ENCODE measurements at places on chromosomes 3 and 15. TPM values are rescaled to one million over a fixed set of nuclear protein-coding genes. Genes with fewer than 3 reads are reported as not detected.

GRCh38 chr3:110576960-110577359 is 494.7 kb upstream of the NECTIN3 start:
- no peak for DNase-seq

GRCh38 chr15:75721480-75721922 is 8.9 kb upstream of the CSPG4 start:
- no peak for DNase-seq

DNA sequence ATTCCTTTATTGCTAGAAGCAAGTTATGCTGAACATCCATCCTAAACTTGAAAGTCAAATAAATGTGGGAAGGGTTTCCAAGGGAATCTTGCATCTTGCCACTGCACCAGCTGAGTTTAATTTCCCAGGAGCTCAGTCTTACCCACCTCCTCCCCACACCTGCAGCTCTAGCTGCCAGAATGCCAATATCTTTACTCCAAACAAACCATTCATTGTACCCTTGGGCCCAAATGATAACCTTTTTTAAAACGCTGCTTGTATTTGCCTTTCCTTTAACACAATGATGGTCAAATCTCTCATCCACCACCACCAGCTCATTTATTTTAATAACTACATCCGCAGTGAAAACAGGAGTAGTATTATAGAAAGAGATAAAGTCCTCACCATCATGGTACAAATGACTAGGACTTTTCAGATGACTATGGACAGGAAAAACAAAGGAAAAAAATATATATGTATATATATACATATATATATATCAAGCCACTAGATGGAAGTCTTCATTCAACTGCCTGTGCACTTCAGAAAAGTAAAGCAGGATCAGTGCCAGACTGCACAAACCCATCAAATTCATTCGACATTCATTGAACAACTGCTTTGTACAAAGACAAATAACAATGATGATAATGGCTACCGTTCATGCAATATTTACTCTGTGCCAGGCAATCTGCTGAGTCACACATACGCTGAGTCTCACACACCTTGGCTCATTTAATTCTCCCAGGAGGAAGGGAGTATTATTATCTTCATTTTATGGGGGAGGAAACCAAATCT is 44.0 kb downstream of the BFSP2 start:
- no peak for DNase-seq

DNA sequence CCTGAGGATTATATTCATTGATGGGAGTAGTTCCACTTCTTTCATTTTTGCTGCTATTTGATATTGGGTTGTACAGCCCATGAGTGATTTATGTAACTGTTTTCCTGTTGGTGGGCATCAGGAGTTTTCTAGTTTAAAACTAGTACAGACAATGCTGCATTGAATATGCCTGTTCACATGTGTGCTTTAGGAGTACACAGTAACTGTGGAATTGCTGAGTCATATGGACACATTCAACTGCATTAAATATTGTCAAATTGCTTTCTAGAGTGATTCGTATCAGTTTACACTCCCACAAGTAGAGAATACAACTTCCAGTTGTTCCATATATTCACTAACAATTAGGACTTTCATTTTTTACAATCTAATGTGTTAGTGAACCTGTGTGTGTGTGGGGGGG is 59.8 kb upstream of the THSD4 start:
- no peak for DNase-seq

- no peak for DNase-seq
These were observed 41.9 kb upstream of the SLC6A1 start for GRCh38 chr3:10950476-10951294.

DNA sequence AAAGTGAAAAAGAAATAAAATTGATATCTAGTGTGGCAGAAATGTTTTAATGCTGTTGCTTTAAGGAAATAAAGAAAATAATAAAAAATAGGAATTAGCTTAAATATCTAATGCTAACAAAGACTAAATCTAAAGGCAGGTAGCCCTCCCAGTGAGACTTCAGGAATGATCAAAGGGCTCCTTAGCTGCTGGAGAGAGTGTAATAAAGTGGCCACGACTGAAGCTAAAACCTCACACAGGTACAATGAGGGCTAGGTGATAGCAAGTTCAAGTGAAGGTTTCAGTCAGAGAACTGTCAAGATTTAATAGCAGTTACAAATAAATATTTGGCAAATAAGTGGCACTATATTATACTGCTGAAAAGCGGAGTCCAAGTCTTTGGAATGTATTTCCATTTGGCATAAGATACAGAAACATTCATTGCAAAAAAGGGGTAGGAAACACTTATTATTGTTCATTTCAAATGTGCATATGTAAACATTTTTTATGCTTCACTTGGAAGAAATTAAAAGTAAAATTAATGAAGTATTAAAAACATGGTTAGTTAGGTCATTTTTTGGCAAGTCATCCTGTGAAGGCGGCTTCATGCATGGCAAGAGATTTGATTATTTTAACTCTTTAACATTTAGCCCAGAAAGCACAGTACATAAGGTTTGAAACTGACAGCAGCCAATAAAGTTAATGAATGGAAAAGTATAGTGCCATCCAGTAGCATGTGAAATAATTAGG is 168.2 kb downstream of the ECT2 start:
- no peak for DNase-seq

DNA sequence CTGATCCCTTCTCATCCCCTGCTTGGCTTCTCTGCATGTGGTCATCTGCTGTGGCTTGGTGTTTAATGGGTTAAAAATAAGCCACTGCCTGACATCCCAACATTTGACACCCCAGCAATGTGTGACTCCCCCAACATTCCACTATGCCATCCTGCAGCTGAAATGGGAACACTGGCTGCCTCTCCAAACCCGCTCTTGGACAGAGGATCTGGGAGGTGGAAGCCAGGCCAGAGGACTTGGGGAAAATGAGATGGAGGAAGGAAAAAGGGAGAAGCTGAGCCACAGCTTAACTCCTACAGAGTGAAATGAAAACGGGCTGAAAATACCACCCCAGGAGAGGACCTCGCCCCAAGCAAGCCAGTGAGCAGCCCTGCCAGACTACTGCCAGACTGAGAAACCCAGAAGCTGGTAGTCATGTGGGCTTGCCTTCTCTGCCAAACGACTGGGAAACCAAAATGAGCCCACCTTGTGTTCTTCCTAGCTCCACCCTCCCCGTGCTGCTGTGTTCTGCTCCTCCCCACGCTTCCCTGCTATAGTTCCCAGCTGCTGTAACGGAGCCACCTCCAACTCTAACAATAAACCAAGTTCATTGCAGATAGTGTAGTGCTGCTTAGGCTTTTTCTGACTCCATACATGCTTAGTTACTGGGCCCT is 13.7 kb downstream of the MAP1A start:
- no peak for DNase-seq

DNA sequence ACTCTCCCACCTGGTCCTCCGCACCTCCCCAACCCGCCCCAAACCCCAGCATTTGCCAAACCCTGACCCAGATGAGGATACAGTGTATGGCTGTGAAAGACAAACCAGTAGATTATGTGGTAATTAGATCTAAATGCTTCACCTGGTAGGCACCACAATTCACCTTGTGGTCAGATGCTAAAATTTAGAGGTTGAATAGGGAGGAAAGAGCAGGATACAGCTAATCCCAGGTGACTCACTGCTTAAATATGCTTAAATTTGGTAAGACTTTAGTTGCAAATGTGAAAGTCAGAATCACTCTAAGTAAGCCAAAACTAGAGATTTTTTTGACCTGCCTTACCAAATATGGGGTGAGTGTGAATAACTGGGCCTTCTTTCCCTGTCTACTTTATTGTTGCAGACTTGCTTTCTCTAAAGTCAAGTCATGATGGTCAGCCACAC is 105.5 kb downstream of the MME start:
- no peak for DNase-seq

DNA sequence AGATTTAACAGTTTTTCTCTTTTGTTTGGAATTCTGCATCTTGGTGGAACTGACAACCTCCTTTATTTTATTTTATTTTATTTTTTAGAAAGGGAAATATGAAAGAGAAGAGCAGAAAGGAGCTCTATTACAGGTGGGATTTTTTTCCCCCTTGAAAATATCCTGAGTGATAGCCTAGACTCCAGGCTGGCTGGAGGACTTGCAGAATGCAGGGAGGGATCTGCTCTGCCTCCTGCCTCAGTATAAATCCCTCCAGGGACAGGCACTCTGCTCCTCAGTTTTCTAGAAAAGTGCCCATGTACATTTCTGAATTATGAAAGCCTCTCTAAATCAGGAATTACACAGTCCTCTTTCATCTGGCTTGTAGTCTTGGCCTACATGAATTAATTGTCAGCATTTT is 173.7 kb downstream of the TMEM108 start:
- no peak for DNase-seq

DNA sequence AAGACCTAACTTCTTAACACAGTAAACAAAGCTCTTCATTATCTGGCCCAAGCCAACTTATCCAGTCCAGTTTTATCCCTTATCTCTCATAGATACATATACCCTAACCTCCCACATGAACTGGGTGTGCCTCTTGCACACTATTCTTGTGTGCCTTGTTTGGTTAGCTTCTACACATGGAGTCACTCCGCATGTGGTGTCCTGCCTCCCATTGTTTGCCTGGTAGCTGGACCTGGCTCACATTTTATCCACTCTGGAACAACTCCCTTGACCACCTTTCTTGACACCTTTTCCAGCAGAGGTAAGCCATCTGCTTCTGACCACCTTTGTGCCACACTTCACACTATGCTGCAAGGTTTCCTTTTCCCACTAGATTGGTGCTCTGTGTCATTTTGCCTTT is 15.2 kb downstream of the TIPARP start:
- no peak for DNase-seq

DNA sequence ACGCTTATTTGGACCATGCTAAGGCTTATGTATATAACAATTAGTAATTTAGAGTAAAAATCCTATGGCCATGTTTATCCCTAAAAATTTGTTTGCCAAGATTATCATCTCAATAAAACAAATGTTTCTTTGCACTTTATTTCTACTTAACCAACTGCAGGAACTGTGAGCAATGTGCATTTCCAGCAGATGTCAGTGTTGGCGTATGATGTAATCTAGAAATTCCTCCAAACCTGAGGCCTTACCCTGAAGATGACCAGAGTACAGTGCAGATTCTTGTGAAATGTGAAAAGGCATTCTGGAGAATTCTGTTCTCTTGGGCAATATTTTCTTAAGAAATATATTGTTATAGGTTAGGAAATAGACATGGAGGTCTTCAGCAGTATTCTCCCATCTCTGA is 205.9 kb downstream of the MBNL1 start:
- no peak for DNase-seq

- no peak for DNase-seq
These were observed 61.9 kb downstream of the CRYBG3 start for GRCh38 chr3:97883736-97884135.

- DNase-seq: no peak
These were observed 43.9 kb upstream of the TMEM158 start for GRCh38 chr3:45269952-45270351.

Gene A4GNT
- total RNA-seq: not detected

GRCh38 chr3:50539356-50540286 is 27.9 kb downstream of the C3orf18 start:
- no peak for DNase-seq

DNA sequence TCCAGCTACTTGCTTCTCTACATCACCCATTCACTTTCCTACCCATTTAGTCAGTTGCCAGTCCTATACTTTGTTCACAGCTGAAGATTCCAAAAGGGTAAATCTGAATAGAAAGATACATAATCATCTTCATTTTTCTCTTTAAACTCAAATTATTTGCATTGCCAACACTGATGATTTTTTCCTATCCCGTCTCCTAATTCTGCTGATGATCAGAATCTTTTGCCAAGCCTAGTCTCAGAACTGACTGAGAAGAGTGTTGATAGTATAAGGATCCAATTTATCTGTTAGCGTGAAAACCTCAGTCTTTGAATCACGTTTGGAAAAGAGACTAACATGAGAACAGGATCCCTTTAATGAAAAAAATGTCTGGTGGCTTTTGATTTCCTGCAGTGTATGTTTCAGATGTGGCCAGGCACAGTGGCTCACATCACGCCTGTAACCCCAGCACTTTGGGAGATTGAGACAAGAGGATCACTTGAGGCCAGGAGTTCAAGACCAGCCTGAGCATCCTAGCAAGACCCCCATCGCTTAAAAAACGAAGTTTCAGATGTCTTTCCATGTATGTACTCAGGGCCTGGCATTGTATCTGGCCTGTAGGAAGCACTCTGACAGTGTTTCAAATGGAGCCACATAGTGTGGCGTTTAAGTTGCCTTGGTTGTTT is 169.4 kb downstream of the KLHL25 start:
- DNase-seq: no peak

DNA sequence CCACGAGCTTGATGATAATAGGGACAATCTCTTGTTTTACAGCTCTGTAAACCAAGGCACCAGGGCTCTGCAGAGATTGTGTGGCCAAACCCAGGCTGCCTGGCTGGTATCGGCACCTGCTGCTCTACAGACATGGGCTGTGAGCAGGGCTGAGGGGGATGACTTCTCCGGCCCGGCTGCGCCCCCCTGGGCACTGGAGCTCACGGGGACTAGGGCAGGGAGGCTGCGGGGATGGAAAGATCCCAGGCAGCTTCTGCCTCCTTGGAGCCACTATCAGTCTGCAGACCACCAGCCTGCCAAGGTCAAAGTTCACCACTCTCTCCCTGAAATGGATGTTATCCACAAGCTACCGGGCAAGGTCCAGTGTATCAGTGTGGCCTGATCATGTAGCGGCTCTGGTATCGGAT is 22.0 kb upstream of the PIGZ start:
- no peak for DNase-seq

Gene MST1R
- 1.3 TPM for total RNA-seq

- DNase-seq: no peak
These were observed 204.7 kb downstream of the UACA start for GRCh38 chr15:70558406-70559264.

Measured in T-cell (primary cell).